Stimulated activated effector memory CD8-positive, alpha-beta T cell treated with anti-CD3 and anti-CD28 coated beads, Interleukin-12 subunit alpha, Interleukin-12 subunit beta, amount 100 ng/mL, for 72 hours (primary cell): ENCODE measurements at places on chromosomes 1 and 21.

DNA sequence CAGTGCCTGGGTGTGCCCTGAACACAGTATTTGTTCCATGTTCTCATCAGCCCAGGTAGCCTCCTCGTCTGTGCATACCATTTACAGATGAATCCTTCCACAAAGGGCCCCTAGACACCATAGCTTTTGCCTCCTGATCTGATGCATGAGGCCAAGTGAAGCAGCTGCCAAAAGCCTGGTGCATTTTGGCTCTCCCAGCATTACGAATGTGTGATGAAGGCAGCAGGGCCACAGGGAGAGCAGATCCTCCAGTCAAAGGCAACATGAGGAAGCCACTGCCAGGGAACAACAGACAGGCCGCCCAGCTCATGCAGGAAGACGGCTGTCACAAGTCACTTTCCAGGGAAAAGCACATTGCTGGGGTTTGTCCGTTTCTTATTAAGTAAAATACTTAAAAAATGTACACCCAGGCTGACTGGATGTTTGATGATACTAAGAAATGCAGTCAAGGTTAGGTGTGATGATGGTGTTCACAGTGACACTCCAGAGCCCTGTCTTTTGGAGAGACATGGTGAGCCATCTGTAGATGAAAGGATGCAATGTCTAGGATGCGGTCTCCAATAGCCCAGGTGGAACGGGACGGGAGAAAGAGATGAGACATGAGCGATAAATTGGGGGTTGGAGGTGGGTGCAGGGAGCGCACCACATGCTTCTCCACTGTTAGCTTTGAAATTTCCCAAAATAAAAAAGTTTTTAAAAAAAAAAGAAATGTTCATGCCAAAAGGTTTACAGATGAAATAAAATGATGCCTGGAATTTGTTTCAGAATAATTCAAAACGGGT, 48.7 kb downstream of the NPHP4 start:
- no peak for DNase-seq

GRCh38 chr1:33468011-33468410, 4.4 kb upstream of the ZSCAN20 start:
- DNase-seq, result no peak

GRCh38 chr1:183635099-183635605, 431 bp downstream of the ARPC5 start:
- peak; percentile 74 for DNase-seq

GRCh38 chr1:230306169-230306568, 120.0 kb downstream of the PGBD5 start:
- DNase-seq, result no peak

GRCh38 chr1:26278303-26278702, 1.6 kb upstream of the SH3BGRL3 start:
- no peak for DNase-seq

- DNase-seq, result no peak
Observed at GRCh38 chr1:25723250-25723880, 76.6 kb upstream of the SELENON start.

DNA sequence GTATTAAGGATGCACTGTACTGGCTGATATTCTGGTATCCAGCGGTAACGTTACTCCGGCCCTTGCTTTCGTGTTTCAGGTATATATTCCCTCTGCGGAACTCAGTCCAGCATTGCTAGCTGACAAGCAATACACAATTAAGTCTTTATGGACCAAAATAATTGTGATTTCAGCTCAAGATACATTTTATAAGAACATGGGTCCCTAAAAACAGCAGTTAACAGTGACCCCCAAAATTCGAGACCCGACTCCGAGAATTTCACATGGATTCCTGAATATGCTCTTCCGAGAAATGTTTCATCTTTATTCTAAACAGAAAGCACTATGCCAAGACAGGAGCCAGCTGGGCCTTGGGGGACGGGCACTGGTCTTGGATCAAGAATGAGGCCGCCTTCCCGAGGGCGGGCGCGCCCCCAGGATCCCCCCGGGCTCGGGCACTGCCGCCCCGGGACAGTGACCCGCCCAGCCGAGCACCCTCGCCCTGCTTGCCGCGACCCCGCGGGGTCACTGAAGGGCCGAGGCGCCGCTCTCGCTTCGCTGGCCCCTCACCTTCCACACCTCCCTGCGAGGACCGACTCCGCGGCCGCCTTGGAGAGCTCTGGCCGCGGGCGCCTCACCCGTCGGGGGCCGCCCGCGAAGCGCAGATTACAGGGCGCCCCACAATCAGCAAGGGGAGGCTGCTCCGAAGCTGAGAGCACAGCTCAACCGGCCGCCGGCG, 610 bp downstream of the SCYL3 start:
- no peak for DNase-seq

DNA sequence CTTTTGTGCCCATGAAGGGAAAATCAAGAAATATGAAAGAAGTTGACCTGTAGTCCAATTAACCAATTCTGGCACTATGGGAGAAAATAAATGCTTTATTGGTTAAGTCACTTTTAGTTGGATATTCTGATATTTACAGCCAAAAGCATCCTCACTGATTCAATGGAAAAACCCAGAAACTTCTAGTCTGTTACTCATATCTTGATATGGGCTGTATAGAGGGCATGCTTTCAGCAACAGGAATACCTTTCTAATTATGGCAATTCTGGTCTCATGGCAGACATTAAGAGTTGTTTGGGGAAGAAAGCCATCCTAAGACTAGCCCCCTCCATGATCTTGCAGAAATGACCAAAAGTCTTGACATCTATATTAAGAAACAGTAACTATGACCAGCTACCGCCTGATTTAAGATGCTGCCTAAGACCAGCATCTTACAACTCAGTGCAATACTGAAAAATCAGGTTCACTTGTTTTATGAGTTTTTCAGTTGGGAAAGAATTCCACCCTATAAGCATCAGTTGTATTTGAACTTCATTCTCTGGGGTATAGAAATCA, 91.5 kb upstream of the VAV3 start:
- DNase-seq, result no peak

DNA sequence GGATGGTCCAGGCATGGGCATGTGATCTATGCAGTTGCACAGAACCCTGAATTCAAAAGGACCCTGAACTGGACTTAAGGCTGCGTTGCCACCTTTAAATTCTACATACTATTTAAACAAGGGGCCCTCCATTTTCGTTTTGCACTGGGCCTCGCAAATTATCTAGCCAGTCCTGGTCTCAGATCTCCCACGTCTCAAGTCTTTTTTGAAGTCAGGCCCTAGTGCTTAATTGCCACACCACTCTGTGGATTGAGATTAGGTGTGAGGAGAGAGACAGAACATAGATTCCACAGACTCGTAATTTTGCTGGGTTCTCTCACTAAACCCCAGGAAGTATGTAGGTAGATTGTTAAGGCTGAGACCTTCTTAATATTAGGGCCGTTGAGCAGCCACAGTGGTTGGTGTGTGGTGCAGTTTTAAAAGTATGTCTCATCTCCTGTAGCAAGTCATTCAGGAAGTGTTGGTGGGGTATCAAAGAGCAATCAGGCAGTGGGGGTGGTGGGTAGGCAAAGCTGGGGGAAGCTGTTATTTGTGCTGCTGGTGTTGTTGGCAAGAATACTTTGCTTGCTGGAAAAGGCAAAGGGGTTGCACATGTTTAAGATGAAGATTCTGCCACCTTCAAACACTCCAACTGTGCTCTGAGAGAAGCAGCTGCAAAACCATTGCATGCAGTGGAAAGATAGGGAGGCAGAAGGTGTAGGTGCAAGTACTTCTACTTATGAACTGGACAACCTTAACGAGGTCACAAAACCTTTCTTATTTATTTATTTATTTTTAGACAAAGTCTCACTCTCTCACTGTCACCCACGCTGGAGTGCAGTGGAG, 11.2 kb downstream of the CD84 start:
- peak; percentile 35 for DNase-seq

DNA sequence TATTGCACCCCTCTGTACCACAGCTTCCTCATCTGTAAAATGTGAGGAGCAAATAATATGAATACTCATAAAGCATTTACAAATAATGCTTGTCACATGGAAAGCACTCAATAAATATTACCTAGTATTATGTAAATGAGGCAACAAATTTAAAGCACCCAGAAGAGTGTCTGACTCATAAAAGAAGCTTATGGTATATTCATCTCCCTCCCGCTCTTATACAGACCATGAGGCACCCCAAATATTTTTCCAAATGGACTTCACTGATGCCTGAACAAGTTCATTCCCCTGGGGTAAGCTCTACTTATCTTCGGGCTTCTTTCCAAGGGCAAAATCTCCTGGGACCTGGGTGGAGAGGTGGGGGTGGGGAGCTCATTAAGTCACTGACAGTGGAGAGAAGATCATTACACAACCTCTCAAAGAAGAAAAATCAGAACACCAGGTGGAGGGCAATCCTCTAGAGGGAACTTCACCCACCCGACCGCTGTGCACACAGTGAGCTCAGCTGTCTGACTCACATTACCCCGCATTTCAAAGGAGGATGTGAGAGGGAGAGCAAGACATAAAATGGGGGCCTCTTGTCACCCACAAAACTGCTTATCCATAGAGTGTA, 166.2 kb downstream of the ASTN1 start:
- no peak for DNase-seq

DNA sequence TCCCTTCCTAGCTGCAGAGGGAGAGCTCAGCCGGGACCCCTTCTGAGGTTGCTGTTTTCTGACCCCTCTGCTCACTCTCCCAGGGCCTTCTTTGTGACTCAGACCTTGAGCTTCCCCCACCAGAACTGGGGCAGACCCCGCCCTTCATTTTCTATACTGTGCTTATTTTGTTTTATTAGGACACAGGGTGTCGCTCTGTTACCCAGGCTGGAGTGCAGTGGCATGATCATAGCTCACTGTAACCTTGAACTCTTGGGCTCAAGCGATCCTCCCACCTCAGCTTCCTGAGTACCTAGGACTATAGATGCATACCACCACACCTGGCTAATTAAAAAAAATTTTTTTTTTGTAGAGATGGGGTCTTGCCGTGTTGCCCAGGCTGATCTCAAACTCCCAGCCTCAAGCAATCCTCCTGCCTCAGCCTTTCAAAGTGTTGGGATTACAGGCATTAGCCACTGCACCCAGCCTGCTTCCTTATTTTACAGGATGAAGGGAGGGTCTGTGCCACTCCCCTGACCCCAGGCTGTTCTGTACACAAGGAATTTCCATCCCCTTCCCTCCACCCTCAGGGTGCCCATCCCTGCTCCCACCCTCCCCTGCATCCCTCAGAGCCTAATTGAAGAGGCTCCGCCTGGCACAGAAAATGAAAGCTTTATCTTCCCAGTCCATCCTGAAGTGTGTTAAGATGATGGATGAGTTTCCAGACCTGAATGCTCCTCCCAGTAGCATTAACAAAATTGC, 195.2 kb upstream of the POU3F1 start:
- DNase-seq, result no peak

DNA sequence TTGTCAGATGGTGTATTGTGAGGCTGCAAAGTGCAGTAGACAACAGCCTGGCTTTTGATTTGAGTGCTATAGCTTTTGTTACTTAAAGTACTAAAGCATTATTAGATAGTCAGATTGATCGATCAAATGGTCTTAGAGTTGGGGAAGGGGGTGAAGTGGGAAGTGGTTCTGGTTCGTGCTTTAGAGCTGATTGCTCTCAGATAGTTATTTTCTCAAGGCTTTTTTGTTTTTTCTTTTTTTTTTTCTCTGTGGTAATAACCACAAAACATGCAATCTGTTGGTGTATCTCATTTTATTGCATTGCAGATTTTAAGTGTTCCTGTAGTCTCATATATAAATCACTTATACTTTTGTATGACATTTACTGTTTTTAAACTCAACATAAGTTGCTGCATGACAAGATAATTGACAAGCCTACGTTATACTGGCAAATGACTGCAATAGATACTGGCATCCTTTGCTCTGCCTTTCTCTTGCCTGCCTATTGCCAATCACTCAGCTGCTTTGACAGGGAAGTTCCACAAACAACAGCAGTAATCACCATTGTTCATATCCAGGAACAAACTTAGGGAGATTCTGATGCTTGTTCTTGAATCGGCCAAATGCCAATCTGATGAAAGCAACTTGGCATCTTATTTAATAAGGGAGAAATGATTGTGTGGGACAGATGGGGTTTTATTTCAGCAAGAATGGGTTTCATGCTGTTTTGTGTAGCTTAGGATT, 125.0 kb upstream of the B3GALT2 start:
- DNase-seq, result no peak

DNA sequence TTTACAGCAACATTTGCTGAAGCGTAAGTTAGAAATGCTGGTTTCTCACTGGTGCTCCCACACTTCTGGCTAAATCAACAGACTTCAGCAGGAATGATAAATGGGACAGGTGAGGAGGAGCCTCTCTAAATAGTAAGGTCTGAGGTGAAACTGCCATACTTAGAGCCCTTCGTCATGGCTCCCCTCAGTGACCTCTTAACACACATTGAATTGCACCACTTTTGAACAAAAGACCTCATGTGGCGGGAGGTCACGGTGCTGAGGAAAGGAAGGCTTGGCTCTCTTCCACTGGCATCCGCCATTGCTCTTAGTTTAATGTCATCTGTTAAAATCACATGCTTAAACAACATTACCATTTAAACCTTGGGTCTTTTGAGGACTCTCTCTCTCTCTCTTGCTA, 3.4 kb downstream of the MAP3K7CL start:
- no peak for DNase-seq

- DNase-seq, result no peak
Observed at GRCh38 chr1:119926553-119926952, 30.2 kb upstream of the ADAM30 start.

GRCh38 chr1:86887479-86888162, 26.3 kb downstream of the SELENOF start:
- DNase-seq, result no peak

DNA sequence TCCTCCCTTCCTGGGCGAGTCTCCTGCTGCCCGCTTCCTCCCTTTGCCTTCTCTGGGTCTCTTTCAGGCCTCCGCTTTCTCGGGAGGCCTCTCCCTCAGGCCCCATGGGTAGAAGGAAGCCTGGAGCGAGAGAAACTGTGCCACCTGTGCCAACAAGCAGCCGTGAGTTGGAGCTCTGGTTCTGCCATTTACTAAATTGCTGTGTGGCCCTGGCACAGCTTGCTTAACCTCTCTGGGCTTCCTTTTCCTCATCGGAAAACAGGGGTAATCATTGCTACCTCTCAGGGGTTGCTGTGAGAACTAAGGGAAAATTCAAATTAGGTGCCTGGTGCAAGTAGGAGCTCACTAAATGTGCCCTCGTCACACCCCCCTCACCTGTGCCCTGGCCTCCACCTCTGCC, 80.4 kb downstream of the PAX7 start:
- no peak for DNase-seq

- no peak for DNase-seq
Observed at GRCh38 chr21:41800425-41801320, 33.8 kb upstream of the RIPK4 start.

DNA sequence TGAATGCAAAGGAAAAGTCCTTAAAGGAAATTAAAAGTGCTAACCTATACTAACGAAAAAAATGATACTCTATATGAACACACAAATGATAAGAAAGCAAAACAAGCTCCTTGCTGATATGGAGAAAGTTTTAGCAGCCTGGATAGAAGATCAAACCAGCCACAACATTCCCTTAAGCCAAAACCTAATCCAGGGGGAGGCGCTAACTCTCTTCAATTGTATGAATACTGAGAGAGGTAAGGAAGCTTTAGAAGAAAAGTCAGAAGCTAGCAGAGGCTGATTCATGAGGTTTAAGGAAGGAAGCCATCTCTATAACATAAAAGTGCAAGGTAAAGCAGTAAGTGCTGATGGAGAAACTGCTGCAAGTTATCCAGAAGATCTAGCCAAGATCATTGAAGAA, 3.4 kb downstream of the KRTAP23-1 start:
- DNase-seq, result no peak

GRCh38 chr1:6162773-6163172, 17.3 kb downstream of the CHD5 start:
- DNase-seq, result no peak
